Peyer's patch (tissue), 4 donors: ENCODE measurements at places on chromosomes 1 and 21. TPM values are rescaled to one million over a fixed set of nuclear protein-coding genes. Genes with fewer than 3 reads are reported as not detected.

DNA sequence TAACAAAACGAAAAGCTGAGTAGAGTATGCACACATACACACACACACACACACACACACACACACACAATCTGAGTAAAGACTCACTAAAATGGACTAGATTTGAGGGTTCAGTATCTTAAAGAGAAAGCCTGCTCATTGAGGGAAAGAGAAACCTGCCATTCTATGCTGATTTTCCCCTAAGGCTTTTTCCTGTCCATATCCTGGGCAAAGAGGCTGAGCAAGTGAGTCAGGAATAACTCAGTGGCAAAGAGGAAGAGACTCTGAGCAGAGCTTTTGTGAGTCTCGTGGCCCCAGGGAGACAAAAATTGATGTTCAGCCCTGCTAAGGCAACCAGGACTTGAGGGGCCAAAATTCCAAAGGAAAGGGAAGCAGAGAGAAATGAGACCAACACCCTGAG lies 37.3 kb upstream of the RUNX1 start:
- no peak overlapping the region for H3K27ac ChIP-seq
- no peaks in the 10 kb centered on the region for H3K36me3 ChIP-seq
- no peaks in the 10 kb centered on the region for H3K4me1 ChIP-seq
- H3K4me3 ChIP-seq: no peak overlapping the region
- no peaks in the 10 kb centered on the region for H3K27me3 ChIP-seq
- DNase-seq: no peak

- no peaks in the 10 kb centered on the region for H3K36me3 ChIP-seq
- no peak for DNase-seq
- no peaks in the 10 kb centered on the region for H3K4me1 ChIP-seq
- H3K27ac ChIP-seq: no peak overlapping the region
These were observed 77.6 kb upstream of the IFFO2 start for GRCh38 chr1:19033926-19034680.

The CACHD1 gene
- 10.7 TPM for total RNA-seq

DNA sequence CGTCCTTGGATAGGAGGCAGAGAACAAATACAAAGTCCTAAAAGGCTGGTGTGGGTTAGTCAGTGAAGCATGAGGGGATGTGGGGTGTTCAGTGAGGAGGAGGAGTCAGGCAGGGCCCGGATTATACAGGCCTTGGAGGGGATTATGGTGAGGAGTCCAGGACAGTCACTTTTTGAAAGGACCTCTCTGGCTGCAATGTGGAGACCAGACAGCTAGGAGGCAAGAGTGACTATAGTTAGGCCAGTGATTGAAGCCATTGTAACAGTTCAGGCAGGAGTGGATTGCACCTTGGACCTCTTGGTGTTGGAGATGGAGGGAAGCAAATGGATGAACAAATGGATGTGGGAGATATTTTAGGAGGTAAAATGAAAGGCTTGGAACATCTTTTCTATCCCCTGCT lies 115.8 kb downstream of the C1orf94 start:
- no peak overlapping the region for H3K4me3 ChIP-seq
- no peaks in the 10 kb centered on the region for H3K4me1 ChIP-seq
- no peaks in the 10 kb centered on the region for H3K27me3 ChIP-seq
- H3K36me3 ChIP-seq: no peaks in the 10 kb centered on the region
- H3K27ac ChIP-seq: no peak overlapping the region
